ENCODE measurements at places on chromosomes 3 and 15. TPM values are rescaled to one million over a fixed set of nuclear protein-coding genes. Genes with fewer than 3 reads are reported as not detected.

DNA sequence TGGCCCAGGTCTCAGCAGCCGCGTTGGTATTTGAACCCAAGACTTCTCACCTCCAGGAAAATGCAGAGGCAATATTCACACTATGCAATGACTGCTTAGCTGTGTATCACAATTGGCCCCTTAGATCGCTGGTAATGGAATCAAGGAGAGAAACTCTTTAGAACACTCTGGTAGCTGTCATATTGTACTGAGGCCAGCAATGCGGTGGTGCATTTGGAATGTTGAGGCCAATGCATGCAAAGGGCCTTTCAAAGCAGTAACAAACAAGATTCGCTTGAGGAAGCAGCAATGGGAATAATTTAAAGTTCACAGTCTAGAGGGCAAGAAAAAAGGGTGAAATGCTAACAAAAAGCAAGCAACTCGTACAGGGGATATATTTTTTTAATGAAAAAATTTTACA, 764.1 kb downstream of the GRM7 start:
- H3K4me3 ChIP-seq = no peak overlapping the region
- DNase-seq = no peak
- H3K27me3 ChIP-seq = no peaks in the 10 kb centered on the region
- H3K4me1 ChIP-seq = no peaks in the 10 kb centered on the region

- H3K4me3 ChIP-seq = no peak overlapping the region
- no peak overlapping the region for H3K27ac ChIP-seq
- peaks cover 37% of the 10 kb centered on the region for H3K36me3 ChIP-seq
- peaks cover 5% of the 10 kb centered on the region for H3K27me3 ChIP-seq
- no peaks in the 10 kb centered on the region for H3K4me1 ChIP-seq
These were observed 138.0 kb downstream of the DUT start for GRCh38 chr15:48469271-48469670.

- no peaks in the 10 kb centered on the region for H3K27me3 ChIP-seq
- no peak for DNase-seq
- H3K4me3 ChIP-seq = no peak overlapping the region
- peaks cover 30% of the 10 kb centered on the region for H3K36me3 ChIP-seq
- no peaks in the 10 kb centered on the region for H3K4me1 ChIP-seq
These were observed 26.0 kb upstream of the MAP4 start for GRCh38 chr3:48042071-48042760.

Gene UROC1
- total RNA-seq = not detected

GRCh38 chr15:68184616-68185480, 20.3 kb downstream of the CALML4 start:
- peaks cover 69% of the 10 kb centered on the region for H3K36me3 ChIP-seq
- H3K27me3 ChIP-seq = no peaks in the 10 kb centered on the region
- no peak overlapping the region for H3K4me3 ChIP-seq
- no peak overlapping the region for H3K27ac ChIP-seq

DNA sequence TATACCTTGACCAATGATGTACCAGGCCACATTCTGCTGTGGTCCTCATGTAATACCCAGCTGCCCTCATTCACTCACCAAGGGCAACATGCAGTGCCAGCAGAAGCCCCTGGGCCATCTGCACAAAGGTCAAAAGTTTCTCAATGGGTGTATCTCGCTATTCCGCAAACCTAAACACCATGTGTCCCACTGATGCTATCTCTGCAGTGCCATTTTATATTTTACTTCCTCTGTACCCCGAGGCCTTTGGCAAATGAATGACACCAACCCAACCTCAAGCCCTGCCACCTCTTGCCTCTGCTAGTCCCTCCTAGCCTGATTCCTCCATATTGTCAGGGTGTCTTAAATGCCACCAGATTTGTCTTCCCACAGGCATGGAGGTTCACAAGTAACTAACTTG, 59.2 kb downstream of the AAGAB start:
- no peak for DNase-seq
- no peak overlapping the region for H3K4me3 ChIP-seq
- H3K27ac ChIP-seq = no peak overlapping the region
- peaks cover 49% of the 10 kb centered on the region for H3K36me3 ChIP-seq
- H3K27me3 ChIP-seq = no peaks in the 10 kb centered on the region

GRCh38 chr3:171437115-171437756, 23.0 kb downstream of the TNIK start:
- no peak for DNase-seq
- H3K27me3 ChIP-seq = no peaks in the 10 kb centered on the region
- no peaks in the 10 kb centered on the region for H3K36me3 ChIP-seq

GRCh38 chr3:85481411-85482212, 522.8 kb downstream of the CADM2 start:
- no peak overlapping the region for H3K4me3 ChIP-seq
- H3K27me3 ChIP-seq = no peaks in the 10 kb centered on the region
- H3K4me1 ChIP-seq = no peaks in the 10 kb centered on the region
- H3K36me3 ChIP-seq = no peaks in the 10 kb centered on the region
- H3K27ac ChIP-seq = no peak overlapping the region
- no peak for DNase-seq

GRCh38 chr15:83422081-83422480, 25.1 kb upstream of the SH3GL3 start:
- DNase-seq = no peak
- no peaks in the 10 kb centered on the region for H3K27me3 ChIP-seq
- H3K4me1 ChIP-seq = no peaks in the 10 kb centered on the region

Gene CACNA2D3
- total RNA-seq = 0.42 TPM

Gene TM6SF1
- total RNA-seq = 1.2 TPM

Data from endodermal cell (in vitro differentiated cells).